Uterus (tissue), 4 donors: ENCODE measurements at places on chromosomes 2 and 18. TPM values are rescaled to one million over a fixed set of nuclear protein-coding genes. Genes with fewer than 3 reads are reported as not detected.

DNA sequence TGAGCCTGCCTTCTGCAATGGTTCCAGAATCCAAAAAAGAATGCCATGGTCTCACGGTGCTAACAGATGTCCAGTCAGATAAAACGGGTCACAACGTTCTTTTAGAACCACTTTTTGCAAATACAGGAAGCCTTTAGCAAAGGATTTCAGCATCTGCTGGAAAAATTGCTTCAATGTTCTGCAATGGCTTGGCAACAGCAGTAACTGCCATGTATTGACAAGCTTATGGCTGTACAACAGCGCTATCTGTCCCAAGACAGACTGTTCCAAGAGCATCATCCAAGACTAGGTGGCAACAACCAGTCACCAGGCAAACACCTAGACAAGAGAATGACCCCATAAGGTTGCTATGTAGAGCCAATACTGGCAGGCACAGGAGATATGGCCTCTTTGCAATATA is 37.6 kb upstream of the RIOK3 start:
- H3K36me3 ChIP-seq, result no peaks in the 10 kb centered on the region
- H3K27ac ChIP-seq, result no peak overlapping the region
- no peaks in the 10 kb centered on the region for H3K4me1 ChIP-seq
- DNase-seq, result no peak

- no peak for DNase-seq
- no peak overlapping the region for H3K27ac ChIP-seq
- no peaks in the 10 kb centered on the region for H3K4me1 ChIP-seq
- H3K4me3 ChIP-seq, result no peak overlapping the region
- H3K36me3 ChIP-seq, result no peaks in the 10 kb centered on the region
Measured at GRCh38 chr2:165640247-165640929, 153.7 kb downstream of the GALNT3 start.

DNA sequence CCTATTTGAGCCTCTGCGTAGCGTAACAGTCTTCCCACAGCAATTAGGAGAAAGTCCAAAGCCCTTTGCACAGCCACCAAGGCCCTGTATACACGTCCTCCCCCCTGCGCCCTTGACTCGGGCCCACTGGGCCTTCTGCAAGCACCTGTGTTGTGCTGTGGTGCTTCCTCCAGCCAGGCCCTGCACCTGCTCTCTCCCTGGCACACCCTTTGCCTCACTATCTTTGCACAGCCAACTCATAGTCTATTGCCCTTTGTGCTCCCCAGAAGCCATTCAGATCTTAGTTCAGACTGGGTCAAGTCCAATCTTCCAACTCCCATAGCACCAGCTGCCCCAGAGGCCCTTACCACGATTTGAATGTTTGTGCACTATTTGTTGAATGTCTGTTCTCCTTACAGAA is 271.6 kb upstream of the MGAT5 start:
- no peak overlapping the region for H3K4me3 ChIP-seq
- no peak overlapping the region for H3K27ac ChIP-seq
- DNase-seq, result no peak

GRCh38 chr18:79321625-79322405 is 73.9 kb upstream of the NFATC1 start:
- no peak for DNase-seq
- H3K27me3 ChIP-seq, result no peaks in the 10 kb centered on the region
- H3K4me1 ChIP-seq, result no peaks in the 10 kb centered on the region
- H3K36me3 ChIP-seq, result no peaks in the 10 kb centered on the region
- no peak overlapping the region for H3K27ac ChIP-seq
- no peak overlapping the region for H3K4me3 ChIP-seq

The PLGLB2 gene
- not detected for total RNA-seq

The ZAP70 gene
- 6.4 TPM for total RNA-seq
